Activated naive CD8-positive, alpha-beta T cell treated with anti-CD3 and anti-CD28 coated beads for 36 hours (primary cell): ENCODE measurements at places on chromosomes 6 and 20. TPM values are rescaled to one million over a fixed set of nuclear protein-coding genes. Genes with fewer than 3 reads are reported as not detected.

GRCh38 chr20:39048000-39048696, 86.0 kb downstream of the DHX35 start:
- no peak overlapping the region for H3K4me3 ChIP-seq
- DNase-seq = peak; percentile 70
- no peak overlapping the region for H3K27ac ChIP-seq

GRCh38 chr6:2434116-2434515, 188.7 kb upstream of the GMDS start:
- H3K4me1 ChIP-seq = no peaks in the 10 kb centered on the region
- H3K36me3 ChIP-seq = no peaks in the 10 kb centered on the region
- DNase-seq = no peak
- no peak overlapping the region for H3K4me3 ChIP-seq
- no peaks in the 10 kb centered on the region for H3K27me3 ChIP-seq
- no peak overlapping the region for H3K27ac ChIP-seq

DNA sequence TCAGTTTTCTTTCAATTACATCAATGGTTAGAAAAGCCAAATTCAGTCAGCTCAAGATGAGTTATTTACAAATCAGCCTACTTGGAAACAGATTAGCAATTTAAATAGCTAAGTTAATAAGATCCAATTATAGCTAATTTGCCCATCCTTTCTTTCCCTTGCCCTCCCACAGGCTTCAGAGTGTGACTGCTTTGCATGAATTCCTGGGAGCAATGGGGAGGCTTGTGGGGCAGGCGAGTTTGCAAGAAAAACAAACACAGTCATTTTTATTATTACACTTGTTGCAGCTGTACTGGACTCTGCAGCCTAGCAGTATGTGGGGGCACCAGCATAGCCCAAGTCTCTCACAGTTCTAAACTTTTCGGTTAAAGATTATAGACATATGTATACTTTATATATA, 219.0 kb downstream of the NKAIN2 start:
- H3K27me3 ChIP-seq = no peaks in the 10 kb centered on the region
- no peaks in the 10 kb centered on the region for H3K4me1 ChIP-seq
- H3K4me3 ChIP-seq = no peak overlapping the region

GRCh38 chr20:35207950-35208611, 18.4 kb upstream of the MMP24 start:
- DNase-seq = peak; percentile 73
- H3K27ac ChIP-seq = no peak overlapping the region
- no peaks in the 10 kb centered on the region for H3K27me3 ChIP-seq

DNA sequence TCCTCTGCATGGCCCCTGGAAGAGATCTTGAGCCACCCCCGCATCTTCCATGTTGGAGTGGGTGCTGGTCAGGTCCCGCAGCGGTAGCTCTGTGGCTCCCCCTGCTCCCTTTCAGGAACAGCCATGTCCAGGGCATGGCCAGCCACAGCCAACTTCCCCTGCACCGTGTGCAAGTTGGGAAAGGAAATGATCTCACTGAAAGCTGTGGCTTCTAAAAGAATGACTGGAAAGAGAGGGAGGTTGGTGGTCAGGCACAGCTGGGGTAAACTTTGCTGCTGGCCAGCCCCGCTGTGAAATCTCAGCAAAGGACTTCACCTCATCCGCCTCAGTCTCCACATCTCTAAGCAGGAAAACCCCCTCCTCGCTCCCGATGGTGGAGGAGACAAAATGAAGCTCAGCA, 153.6 kb upstream of the CST7 start:
- H3K36me3 ChIP-seq = no peaks in the 10 kb centered on the region
- H3K4me3 ChIP-seq = no peak overlapping the region
- no peak for DNase-seq
- no peaks in the 10 kb centered on the region for H3K4me1 ChIP-seq
- H3K27me3 ChIP-seq = no peaks in the 10 kb centered on the region

DNA sequence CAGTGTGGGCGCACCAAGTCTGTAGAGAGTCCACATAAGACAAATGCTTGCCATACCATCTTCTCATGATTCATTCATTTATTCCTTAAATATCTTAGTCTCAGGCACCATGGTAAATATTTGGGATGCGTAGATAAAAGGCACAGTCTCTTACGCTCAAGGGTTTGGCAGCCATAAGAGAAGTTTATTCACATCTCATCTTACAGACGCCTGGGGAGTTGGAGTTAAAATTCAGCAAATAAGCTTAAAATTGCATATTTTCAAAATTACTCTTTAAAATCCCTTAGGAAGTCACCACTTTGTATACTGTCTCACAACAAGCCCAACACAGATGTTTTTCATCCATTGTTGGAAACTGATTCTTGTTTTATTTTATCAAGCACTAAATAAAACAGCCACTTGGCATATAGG, 363.3 kb downstream of the KIF16B start:
- no peaks in the 10 kb centered on the region for H3K4me1 ChIP-seq
- H3K4me3 ChIP-seq = no peak overlapping the region
- H3K36me3 ChIP-seq = no peaks in the 10 kb centered on the region
- H3K27ac ChIP-seq = no peak overlapping the region
- no peaks in the 10 kb centered on the region for H3K27me3 ChIP-seq

DNA sequence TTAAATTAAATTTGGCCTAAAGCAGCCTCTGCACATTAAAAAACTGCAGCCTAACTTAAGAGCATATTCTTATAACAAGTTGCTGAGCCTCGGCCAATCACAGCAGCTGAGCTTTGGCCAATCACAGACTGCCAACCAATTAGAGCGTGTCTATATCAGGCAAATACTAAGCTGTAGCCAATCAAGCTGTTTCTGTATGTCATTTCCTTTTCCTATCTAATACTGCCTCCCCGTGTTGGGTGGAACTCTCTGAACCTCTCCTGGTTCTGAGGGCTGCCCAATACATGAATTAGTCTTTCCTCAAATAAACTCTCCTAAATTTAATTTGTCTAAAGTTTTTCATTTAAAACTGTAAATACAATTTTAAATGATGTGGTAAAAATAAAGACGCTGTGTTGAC, 3.9 kb upstream of the TMEM244 start:
- no peak overlapping the region for H3K27ac ChIP-seq
- H3K27me3 ChIP-seq = no peaks in the 10 kb centered on the region
- no peak overlapping the region for H3K4me3 ChIP-seq
- DNase-seq = no peak
- peaks cover 11% of the 10 kb centered on the region for H3K4me1 ChIP-seq

- H3K27me3 ChIP-seq = peaks cover 70% of the 10 kb centered on the region
- no peak for DNase-seq
- H3K36me3 ChIP-seq = no peaks in the 10 kb centered on the region
- no peak overlapping the region for H3K4me3 ChIP-seq
Observed at GRCh38 chr6:10880366-10880765, 1.5 kb downstream of the GCM2 start.

GRCh38 chr6:141464490-141464889, 668.2 kb upstream of the GJE1 start:
- DNase-seq = no peak
- no peak overlapping the region for H3K4me3 ChIP-seq
- no peaks in the 10 kb centered on the region for H3K27me3 ChIP-seq
- no peaks in the 10 kb centered on the region for H3K36me3 ChIP-seq
- H3K27ac ChIP-seq = no peak overlapping the region

DNA sequence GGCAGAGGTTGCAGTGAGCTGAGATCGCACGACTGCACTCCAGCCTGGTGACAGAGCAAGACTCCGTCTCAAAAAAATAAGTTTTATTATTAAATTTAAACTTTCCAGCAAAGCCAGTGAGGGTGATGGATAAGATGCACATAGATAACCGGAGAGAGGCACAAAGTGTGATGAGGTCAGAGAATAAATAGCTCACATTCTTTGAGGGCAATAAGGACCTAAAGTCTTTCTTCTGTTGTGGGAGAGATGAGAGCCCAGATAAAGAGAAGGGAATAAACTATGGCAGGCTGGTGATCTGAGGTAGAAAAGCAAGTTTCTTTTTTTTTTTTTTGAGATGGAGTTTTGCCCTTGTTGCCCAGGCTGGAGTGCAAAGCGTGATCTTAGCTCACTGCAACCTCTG, 20.6 kb upstream of the EZR start:
- H3K36me3 ChIP-seq = peaks cover 3% of the 10 kb centered on the region
- H3K27ac ChIP-seq = no peak overlapping the region
- no peaks in the 10 kb centered on the region for H3K27me3 ChIP-seq
- H3K4me1 ChIP-seq = peaks cover 10% of the 10 kb centered on the region

DNA sequence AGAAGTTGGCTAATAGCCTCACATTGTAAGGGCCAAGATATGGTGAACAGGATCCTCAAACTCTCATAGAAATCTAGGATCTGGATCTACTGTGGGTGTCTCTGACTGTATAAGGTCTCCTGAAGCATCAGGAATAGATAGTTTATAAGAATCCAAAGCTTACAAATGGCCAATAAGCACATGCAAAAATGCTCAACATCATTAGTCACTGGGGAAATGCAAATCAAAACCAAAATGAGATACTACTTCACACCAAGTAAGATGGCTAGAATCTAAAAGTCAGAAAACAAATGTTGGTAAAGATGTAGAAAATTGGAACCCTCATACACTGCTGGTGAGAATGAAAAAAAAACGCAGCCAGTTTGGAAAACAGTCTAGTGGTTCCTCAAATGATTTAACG, 14.3 kb upstream of the RNF182 start:
- H3K4me3 ChIP-seq = no peak overlapping the region
- no peaks in the 10 kb centered on the region for H3K4me1 ChIP-seq
- H3K27ac ChIP-seq = no peak overlapping the region
- peaks cover 21% of the 10 kb centered on the region for H3K27me3 ChIP-seq

DNA sequence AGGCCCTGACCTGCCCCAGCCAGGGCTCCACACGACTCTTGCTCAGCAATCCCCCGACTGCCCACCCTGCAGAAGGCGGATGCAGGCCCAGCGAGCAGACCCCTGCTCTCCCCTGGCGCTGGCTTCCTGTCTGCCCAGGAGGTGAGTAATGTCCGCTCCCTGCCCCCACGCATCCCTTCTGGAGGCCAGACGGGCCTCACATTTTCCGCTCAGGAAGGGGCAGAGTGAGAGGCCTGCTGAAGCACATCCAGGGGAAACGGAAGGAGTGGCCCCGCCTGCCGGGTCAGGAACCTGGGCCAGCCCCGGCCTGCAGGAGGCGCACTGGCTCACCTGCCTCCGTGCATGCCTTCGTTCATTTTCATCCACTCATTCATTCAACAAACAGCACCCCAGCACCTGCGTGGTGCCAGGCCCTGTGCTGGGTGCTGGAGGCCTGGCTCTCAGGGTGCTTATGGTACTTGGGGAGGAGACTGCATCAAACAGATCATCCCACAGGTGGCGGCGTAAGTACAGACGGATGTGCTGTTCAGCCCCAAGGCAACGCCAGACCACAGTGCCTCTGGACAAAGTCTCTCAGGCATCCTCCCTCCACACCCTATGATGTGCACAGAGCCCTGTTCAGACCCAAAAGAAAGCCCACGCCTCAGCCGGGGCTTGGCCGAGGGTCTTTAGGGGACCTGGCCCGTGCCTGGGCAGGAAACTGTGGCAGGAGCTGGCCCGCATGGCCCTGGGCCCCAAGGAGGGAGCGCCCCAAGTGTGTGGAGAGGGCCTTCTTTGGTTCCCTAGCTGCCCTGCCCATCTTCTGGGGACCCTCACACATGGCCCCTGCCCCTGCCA, 112.1 kb downstream of the ASXL1 start:
- peaks cover 10% of the 10 kb centered on the region for H3K4me1 ChIP-seq
- DNase-seq = no peak
- no peak overlapping the region for H3K4me3 ChIP-seq
- H3K27me3 ChIP-seq = no peaks in the 10 kb centered on the region

- H3K27me3 ChIP-seq = peaks cover 9% of the 10 kb centered on the region
- H3K36me3 ChIP-seq = no peaks in the 10 kb centered on the region
- no peak for DNase-seq
- no peaks in the 10 kb centered on the region for H3K4me1 ChIP-seq
- no peak overlapping the region for H3K27ac ChIP-seq
Observed at GRCh38 chr20:17904027-17904426, 64.6 kb downstream of the SNX5 start.

DNA sequence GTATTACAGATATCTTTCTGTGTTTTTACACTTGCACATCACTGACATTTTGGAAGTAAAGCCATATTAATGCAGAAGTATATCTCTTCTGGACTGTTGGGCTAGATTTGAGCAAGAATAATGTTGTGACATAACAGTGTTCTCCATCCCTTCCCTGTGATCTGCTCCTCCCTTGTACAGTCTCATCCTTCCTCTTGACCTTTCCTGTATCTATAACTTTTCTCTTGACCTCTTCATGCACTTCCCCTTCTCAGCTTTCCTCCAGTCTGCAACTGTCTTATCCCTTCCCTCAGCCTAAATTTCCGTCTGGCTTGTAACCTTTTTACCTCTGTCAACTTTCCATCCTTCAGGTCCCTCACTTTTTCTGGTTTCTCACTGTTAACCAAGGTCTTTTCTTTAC, 29.8 kb downstream of the NCOA3 start:
- H3K4me1 ChIP-seq = peaks cover 50% of the 10 kb centered on the region
- H3K27me3 ChIP-seq = no peaks in the 10 kb centered on the region
- no peak for DNase-seq

DNA sequence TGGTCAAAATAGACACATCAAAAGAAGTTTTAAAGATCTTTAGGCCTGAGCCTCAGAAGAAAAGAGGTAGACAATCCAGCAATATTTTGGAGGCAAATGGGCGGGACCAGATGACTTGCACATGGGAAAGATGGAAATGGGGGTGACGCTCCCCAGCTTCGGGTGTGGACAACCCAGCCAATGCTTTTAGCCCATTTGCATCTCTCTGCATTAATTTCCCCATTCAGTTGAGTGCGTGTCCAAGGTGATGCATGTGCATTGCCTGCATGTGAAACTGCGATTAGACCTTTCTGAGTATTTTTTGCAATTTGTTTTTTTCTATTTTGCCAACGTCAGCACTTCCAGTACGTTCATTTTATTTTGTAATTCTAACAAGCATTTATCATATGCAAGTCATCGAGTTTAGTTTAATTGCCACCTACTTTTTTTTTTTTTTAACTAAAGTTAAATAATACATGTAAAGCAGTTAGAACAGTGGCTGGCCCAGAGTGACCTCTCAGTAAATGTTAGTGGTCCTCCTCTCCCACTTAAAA, 24.2 kb downstream of the PDRG1 start:
- H3K27me3 ChIP-seq = peaks cover 29% of the 10 kb centered on the region
- no peaks in the 10 kb centered on the region for H3K36me3 ChIP-seq
- H3K4me3 ChIP-seq = no peak overlapping the region
- H3K4me1 ChIP-seq = peaks cover 4% of the 10 kb centered on the region
- no peak for DNase-seq
- H3K27ac ChIP-seq = no peak overlapping the region

DNA sequence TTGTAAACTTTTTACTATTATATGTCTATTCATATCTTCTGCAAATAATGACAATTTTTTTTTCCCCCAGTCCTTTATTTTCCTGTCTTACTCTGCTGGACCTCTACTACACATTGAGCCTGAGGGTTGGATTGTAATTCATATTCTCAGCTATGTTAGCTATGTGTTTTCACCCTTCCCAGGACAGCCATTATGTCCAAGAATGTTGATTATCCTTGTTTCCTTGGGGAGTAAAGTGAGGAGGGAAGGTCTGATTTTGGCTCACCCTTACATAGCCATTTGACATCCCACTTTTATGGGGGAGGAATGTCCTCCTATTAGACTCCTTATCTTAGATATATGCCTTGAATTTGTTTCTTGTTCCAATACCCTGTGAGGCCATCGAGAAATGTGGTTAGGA, 17.6 kb upstream of the TBC1D32 start:
- no peak overlapping the region for H3K4me3 ChIP-seq
- no peak overlapping the region for H3K27ac ChIP-seq
- H3K36me3 ChIP-seq = no peaks in the 10 kb centered on the region

SAMD5 gene
- not detected for total RNA-seq

FOXF2 gene
- not detected for total RNA-seq

ALDH8A1 gene
- 1.8 TPM for total RNA-seq

COL20A1 gene
- total RNA-seq = not detected

IL17F gene
- not detected for total RNA-seq

MAFB gene
- not detected for total RNA-seq

KIF25 gene
- total RNA-seq = not detected

RCAN2 gene
- total RNA-seq = not detected

IPCEF1 gene
- total RNA-seq = 14.2 TPM

TBX18 gene
- total RNA-seq = not detected

IGF2R gene
- 74.9 TPM for total RNA-seq
